Pericardium fibroblast (primary cell): ENCODE measurements at places on chromosomes 11 and 22. TPM values are rescaled to one million over a fixed set of nuclear protein-coding genes. Genes with fewer than 3 reads are reported as not detected.

RRAS2 gene
- total RNA-seq = 113 and 114 TPM in 2 replicates

GRIA4 gene
- not detected in 2 replicates for total RNA-seq

IGHMBP2 gene
- 5.9 and 8.6 TPM in 2 replicates for total RNA-seq

CRYBB3 gene
- total RNA-seq = not detected in 2 replicates

TNNI2 gene
- 0.94 TPM in 1 of 2 replicates, not detected in the other for total RNA-seq

TMPRSS5 gene
- not detected in 2 replicates for total RNA-seq

RFPL1 gene
- not detected in 2 replicates for total RNA-seq

MS4A13 gene
- total RNA-seq = not detected in 2 replicates

KBTBD3 gene
- 0.47 and 0.85 TPM in 2 replicates for total RNA-seq

NRGN gene
- total RNA-seq = 6.6 TPM in 1 of 2 replicates, not detected in the other

ALDH3B1 gene
- 26.4 and 46.8 TPM in 2 replicates for total RNA-seq

TBX10 gene
- not detected in 2 replicates for total RNA-seq

OR10A2 gene
- not detected in 2 replicates for total RNA-seq

AIFM3 gene
- total RNA-seq = 0.17 and 1.1 TPM in 2 replicates

DERL3 gene
- total RNA-seq = under 0.01 TPM in 1 of 2 replicates, not detected in the other

CHKB gene
- 25.7 and 26.1 TPM in 2 replicates for total RNA-seq

RTN4RL2 gene
- 2.1 and 10.6 TPM in 2 replicates for total RNA-seq

CARD16 gene
- 2.6 and 7.1 TPM in 2 replicates for total RNA-seq

GATD1 gene
- 34.0 and 46.0 TPM in 2 replicates for total RNA-seq

BDNF gene
- total RNA-seq = 0.34 and 4.1 TPM in 2 replicates

OR8K1 gene
- not detected in 2 replicates for total RNA-seq

BACE1-AS gene
- 1.3 and 6.0 TPM in 2 replicates for total RNA-seq

NAV2 gene
- total RNA-seq = 10.7 and 10.9 TPM in 2 replicates

MPZL3 gene
- 0.17 and 0.82 TPM in 2 replicates for total RNA-seq

TRIM6 gene
- total RNA-seq = 4.0 and 9.2 TPM in 2 replicates

PRG3 gene
- total RNA-seq = not detected in 2 replicates

OPCML gene
- under 0.01 TPM in 1 of 2 replicates, not detected in the other for total RNA-seq

GLYATL1 gene
- total RNA-seq = under 0.01 TPM in 1 of 2 replicates, not detected in the other

CRYBA4 gene
- total RNA-seq = not detected in 2 replicates

SUSD2 gene
- total RNA-seq = 19.1 and 30.9 TPM in 2 replicates

C11orf52 gene
- 2.0 TPM in 1 of 2 replicates, not detected in the other for total RNA-seq

MAPK8IP2 gene
- 0.68 and 2.7 TPM in 2 replicates for total RNA-seq
